Activated CD8-positive, alpha-beta memory T cell treated with anti-CD3 and anti-CD28 coated beads for 24 hours (primary cell): ENCODE measurements at places on chromosomes 16 and 17.

- DNase-seq, result peak; percentile 45
These were observed 52.6 kb downstream of the CYB5B start for GRCh38 chr16:69476920-69477443.

DNA sequence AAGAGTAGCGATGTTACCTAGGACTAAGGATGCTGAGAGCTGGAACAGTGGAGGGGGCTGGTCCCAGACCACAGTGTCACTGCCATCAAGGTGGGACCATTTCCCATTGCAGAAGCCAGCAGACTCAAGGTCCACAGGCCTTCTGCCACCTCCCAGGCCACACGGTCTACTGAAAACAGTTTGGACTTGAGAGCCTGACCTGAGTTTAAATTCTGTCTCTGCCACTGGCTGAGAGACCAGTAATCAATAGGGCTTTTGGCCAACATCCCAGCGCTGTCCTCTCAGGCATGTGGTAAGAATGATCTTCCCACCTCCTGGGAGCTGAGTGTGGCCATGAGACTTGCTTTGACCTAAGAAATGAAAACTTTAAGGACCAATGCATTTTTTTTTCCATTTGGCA, 331.4 kb upstream of the CDH5 start:
- no peak for DNase-seq

DNA sequence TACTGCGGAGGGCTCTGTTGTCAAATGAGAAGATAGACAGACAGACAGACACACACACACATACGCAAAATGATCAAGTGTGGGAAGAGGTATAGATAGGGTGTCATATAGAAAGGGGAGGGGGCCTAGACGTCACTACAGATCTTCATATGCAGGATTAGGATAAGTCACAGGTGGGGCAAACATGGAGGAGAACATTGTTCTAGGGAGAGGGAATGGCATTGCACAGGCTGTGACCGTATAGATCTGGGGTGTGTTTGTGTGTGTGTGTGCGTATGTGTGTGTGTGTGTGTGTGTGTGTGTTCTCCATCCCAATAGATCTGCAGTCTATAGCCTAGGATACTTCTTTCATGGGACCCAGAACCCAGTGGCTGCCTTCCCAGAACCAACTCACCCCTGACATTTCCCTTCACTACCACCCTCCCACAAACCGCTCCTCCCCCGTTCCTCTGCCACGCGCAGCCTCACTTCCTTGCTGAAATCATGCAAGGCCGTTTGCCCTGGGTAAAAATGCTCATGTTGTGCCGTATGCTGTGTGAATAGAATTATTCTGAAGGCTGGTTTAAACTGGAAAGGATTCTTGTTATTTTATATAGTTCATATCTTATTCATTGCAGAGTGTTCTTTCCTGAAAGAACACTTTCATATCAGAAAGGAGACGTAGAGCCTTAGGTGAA, 50.5 kb upstream of the CCL1 start:
- no peak for DNase-seq

DNA sequence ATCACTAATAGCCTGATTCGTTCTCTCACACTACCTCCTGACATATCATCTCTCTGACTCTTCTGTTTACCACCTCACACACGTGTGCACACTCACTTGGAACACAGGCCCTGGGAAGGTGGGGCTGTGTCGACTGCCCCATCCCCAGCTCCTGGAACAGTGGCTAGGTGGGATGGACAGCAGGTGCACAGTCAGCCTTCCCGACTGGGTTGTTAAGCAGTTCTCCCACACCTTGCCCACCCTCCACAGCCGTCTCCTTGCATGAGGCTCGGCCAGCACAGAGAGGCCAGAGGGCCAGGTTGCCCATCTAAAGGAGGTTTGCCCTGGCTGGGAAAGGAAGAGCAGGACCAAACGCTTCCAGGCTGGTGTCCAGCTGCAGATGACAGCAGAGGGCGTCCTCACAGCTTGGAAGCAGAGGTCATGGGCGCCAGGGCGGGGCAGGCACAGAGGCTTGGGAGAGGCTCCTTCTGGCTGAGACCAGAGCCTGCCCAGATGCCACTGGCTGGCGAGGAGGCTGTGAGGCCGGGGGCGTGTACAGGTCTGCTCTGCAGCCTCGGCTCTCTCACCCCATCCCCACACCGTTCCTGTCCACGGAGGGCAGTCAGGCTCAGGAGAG, 92.8 kb downstream of the AMFR start:
- DNase-seq, result no peak

DNA sequence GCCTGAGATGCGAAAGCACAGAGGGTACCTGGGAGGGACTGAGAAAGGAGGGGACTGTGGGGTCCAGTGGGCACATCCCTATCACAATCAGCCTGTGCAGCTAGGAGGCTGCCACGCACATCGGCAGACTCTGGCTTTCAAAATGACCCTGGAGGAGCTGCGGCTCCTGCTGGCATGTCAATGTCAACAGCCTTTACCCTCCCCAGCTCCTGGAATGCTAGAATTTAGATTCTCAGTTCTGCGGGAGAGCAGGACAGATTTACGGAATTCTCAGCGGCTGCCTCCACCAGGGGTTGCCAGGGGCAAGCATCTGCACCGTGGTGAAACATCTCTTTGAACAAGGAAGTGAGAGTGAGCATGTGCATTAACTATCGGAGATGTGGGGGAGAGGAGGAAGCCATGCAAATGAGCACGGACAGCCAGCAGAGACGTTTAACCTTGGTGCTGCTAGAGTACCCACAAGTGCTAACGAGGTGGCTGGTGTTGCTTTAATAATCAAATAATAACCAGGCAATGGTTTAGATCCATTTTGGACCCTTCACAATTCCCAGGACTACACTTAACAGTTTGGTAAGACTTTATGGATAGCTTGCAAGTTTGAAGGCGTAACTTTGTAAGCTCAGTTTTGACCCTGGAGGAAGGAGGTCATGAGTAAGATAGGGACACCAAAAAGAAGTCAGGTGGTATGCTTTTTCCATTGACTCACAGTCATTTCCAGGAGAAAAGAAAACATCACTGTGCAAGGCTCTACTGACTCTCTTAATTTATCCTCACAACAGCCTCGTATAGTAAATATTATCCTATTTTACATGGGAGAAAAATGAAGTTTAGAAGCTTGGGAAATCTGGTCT, 54.1 kb downstream of the XYLT1 start:
- peak; percentile 82 for DNase-seq

- DNase-seq, result no peak
These were observed 3.1 kb downstream of the HIC1 start for GRCh38 chr17:2057760-2058585.
